ENCODE measurements at places on chromosomes 5 and 9.

GRCh38 chr5:149749481-149750365 lies 19.6 kb downstream of the PPARGC1B start:
- DNase-seq: no peak

- no peak for DNase-seq
Measured at GRCh38 chr5:133405275-133406034, 206.9 kb downstream of the FSTL4 start.

- DNase-seq: no peak
Measured at GRCh38 chr9:87615547-87616148, 110.3 kb upstream of the CTSL start.

DNA sequence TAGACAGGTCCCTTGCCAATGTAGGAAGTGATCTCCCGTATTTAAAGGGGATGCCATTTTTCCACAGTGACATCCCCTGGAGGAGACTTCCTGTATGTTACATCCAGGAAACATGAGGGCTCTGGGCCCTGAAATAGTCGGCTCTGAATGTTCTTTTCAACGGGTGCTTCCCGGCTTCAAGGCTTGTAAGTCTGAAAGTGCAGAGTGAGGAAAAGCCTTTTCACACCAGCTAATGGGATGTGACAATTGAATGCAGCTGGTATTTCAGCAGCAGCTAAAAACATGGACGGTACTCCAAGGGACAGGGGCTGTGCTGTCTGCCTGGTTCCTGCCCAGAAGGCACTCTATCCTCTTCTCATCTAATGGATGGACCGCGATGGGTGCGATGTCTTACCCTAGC lies 1.4 kb downstream of the IL9 start:
- DNase-seq: no peak

DNA sequence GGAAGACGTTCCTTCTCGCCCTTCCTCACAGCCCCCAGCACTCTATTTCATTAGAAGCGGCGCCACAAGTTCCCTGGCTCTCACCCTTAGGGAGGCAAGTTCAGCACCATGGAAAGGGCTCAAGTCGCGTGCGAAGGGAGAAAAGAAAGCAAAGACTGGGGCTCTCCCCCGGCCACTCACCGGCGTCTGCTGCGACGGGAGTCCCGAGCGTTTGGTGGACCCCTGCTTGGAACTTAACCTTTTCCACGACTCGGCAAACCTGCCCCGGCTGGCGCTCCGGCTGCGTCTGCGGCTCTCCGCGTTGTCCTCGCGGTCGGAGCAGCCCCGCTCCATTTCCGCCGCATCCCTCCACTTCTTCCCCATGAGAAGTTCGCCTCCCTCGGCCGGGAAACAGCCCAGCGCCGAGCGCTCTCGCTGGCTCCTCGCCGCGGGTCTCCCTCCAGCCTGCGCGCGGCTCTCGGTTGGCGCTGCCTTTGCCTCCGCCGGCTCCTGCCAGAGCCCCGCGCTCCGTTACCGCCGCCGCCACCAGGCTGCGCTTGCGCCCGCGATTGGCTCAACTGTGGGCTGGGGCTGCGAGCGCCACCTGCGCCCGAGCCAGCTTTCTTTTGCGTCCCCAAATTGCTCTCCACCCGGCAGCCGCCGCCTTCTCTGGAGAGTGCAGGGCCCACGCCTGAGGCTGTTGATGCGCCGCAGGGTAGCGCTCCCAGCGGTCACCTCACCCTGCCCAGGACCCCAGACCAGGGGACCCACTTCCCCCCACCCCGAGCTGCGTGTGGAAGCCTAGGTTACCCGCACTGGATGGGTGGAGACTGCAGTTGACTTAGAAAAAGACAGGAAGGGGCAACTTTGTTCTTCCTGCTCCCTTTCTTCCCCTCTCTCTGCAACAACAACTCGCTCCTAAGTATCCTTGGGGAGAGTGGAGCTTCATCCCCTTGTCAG lies 321.6 kb downstream of the CEMIP2 start:
- DNase-seq: peak; percentile 26

DNA sequence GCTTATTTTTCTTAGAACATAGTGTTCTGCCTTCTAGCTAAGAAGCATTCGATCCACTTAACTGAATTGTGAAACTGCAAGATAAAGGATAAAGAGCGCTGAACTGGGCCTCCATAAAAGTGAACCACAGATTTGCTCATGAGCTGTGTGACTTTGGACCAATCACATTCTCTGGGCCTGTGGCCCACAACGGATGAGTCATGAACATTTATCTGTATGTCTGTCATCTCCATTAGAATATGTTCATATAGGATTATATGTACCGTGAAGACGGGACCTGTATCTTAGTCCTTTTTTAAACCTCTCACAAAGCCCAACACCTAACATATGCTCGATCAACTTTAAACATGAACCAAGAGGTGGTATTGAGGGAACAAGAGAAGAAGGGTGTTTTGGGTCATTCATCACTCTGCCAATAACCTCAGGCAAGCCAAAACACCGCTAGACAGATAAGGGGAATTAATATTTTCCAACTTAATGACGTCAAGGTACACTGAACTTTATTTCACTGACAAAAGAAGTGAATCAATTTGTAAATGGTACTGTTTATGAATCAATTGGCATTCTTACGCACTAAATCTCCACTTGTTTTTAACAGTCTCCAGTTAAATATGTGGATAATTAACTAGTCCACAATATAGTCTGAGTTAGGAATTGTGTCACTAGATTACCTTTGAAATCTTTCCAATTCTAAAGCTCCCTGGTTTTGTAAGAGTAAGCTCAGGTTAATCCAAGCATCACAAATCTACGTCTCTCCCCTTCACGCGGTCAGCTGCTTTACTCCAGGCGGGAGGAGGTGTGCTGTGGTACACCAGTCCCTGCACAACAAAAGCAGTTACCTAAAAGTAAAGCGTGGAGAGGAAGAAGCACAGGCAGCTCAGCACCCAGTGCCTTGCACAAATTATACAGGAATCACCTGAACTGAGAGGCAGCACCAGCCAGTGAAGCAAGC lies 1.6 kb downstream of the TMEM245 start:
- peak; percentile 31 for DNase-seq

All from activated naive CD8-positive, alpha-beta T cell treated with anti-CD3 and anti-CD28 coated beads, Interleukin-2, amount 50 U/mL, for 24 hours (primary cell).